ENCODE measurements at places on chromosomes 7 and 10.

GRCh38 chr7:4638781-4639575 lies 43.1 kb upstream of the FOXK1 start:
- DNase-seq: no peak

GRCh38 chr7:67484244-67484751 lies 487.7 kb downstream of the TYW1 start:
- peak; percentile 49 for DNase-seq

- no peak for DNase-seq
Measured at GRCh38 chr10:7493996-7494395, 83.2 kb upstream of the SFMBT2 start.

DNA sequence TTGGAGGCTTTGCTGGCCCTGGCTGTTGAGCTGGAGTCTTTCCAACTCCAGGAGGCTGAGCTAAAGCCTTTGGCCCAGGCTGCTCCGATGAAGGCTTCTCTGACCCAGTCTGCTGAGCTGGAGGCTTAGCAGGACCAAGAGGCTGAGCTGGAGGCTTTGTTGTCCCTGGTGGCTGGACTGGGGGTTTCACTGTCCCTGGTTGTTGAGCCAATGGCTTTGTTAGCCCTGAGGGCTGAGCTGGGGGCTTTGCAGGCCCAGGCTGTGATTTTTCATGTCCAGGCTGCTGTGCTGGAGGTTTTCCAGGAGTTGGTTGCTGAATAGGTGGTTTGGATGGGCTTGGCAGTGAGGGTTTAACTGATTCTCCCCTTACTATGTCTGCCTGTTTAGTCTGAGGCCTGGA lies 7.3 kb downstream of the PCLO start:
- no peak for DNase-seq

GRCh38 chr7:50348469-50349162 lies 44.1 kb downstream of the IKZF1 start:
- no peak for DNase-seq

GRCh38 chr7:47198159-47198558 lies 383.8 kb downstream of the TNS3 start:
- DNase-seq: no peak

GRCh38 chr10:30928742-30929141 lies 102.9 kb downstream of the ZNF438 start:
- no peak for DNase-seq

DNA sequence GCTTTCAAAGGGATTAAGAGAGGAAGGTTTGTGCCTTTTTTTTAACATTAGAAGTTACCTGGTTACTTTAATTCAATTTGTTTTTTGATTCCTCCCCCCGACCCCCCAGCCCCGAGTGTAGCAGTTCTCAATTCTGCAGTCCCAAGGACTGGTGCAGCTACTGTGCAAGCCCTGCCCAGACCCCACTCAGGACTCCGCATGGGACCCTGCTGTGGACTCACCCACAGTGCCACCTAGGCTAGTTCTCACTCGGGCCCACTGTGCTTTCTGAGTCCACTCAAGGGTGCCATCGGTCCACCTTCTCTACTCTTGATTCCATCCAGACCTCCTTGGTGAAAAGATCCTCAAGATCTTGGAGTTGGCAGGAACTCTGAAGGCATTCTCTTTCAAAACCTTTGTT lies 77.4 kb downstream of the VOPP1 start:
- DNase-seq: no peak

DNA sequence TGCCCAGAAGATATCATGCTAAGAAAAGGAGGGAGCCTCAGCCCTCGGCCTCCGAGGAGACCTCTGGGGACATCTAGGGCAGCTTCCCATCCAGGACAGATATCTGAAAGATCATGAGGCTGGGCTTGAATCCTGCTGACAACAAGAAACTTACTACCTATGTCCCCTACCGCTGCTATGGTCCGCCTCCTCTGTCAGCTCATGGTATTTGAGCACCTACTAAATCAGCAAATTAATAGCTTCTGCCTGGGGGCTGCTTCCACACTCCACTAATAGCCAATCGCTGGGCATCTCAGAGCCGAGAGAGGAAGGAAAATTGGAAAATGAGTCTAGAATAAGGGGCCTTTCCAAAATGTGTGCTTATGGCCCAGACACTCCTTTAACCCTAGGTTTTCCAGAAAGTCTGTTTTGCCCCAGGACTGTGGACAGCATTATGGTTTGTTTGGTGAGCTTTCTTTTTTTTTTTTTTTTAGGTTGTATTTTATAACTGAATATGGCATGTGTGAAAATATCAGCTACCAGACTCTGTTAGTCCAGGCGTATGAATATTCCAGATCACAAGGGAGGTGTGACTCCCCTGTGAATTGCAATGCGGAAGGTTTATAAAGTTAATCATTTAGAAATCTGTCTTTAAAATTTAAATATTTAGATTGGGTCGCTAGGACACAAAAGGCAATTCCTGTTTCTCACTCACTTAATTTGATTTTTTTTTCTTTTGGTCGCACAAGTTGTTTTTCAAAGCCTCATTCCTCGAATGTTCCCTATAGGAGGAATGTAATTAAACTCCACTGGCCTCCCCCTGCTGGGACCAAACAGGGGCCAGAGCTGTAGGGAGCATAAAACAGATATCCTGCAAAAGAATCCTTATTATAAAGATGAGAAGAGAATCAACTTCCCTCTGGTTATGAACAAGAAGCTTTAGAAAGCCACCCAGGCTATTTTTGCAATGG lies 89.4 kb downstream of the PARP12 start:
- no peak for DNase-seq

GRCh38 chr7:76514926-76515771 lies 4.8 kb downstream of the UPK3B start:
- no peak for DNase-seq

DNA sequence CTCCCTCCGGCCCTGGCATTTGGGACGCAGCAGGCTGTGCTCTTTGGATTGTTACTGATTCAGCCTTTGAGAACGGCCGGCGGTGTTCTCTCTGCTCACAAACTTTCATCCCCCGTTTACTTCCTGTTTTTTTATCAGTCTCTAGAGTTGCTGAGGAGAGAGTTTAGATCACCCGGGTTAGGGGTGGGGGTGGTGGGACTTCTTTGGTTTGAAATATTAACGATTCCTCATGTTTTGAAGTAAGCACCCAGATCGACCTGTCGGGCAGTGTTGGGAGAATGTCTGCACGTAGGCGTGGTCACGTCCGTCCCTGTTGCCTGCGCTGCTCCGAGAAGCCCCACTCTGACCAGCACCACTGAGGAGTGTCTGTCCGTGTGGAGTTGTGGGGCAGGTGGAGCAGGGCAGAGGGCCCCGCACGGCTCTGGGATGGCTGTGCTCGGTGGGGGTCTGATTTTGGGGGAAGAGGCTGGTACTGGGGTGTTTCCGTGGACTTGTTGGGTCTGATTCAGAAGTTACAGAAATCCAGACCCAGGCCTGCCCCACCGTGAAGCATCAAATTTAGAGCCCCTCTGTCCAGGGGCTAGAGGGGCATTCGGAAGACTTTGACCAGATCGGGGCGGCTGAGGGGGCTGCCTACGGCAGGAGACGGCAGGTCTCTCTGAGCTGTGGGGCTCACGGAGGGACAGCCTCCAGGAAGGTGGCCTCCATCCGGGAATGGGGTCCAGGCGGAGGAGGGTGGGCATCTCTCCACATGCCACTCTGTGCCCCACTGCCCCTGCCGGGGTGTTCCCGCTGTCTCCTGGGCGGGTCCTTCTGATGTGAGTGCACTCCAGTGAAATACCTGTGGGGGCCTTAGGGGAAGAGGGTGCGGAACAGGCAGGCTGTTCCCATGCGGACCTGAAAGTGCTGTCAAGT lies 7.4 kb downstream of the INPP5A start:
- no peak for DNase-seq

DNA sequence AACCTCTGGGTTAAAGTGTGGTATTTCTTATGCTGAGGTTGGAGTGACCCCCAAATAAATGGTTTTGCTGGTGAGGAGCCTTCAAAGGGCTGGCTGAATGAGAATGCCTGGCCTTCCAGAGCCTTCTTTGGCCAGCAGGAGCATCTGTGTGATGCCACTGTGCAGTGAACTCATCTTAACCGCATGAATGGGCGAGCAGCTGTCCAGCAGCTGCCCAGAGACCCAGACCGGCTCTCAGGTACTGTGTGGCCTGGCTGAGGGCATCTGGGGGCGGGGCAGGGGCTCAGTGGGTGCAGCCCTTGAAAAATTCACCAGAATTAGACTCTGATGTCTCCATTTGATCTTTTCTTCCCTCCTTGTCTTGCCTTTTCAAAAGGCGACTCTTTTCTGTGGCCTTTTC lies 59.0 kb downstream of the SYPL1 start:
- DNase-seq: no peak

All from mesothelial cell of epicardium (in vitro differentiated cells).